Activated T-cell treated with anti-CD3 and anti-CD28 coated beads, Interleukin-2, amount 50 U/mL, for 4 hours (primary cell): ENCODE measurements at places on chromosomes 2 and 18.

DNA sequence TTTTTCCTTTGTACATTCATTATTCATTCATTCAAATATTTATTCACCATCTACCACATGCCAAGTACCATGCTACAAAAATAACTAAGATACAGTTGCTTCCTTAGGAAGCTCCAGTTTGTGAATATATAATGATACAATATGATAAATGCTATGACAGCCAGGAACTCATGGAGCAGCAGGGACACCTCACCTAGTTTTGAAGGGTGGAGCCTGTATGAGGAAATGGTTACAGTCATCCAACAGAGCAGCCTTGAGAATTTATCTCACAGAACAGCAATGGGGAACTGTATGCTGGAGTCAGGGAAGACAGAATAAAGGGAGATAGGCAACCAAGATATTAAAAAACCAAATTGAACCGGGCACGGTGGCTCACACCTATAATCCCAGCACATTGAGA lies 124.0 kb downstream of the OSBPL1A start:
- DNase-seq = no peak

GRCh38 chr18:28048612-28049011 lies 128.3 kb downstream of the CDH2 start:
- no peak for DNase-seq

DNA sequence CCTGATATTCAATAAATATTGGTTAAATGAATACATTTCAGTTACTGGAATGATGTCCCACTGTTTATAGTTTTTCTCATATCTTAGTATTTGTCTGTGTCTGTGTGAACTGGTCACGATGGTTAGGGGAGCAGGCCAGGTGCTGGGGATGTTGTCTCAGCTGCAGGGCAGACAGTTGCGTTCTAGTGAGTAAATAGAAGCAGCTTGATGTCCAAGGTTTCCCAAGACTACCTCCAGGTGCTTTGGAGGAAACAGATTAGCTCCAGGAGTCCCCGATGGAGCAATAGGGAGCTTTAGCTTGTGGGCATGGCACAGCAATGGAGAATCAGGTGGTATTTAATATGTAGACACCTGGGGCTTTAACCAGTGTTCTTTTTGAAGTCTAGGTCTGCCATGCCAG lies 75.5 kb downstream of the GULP1 start:
- no peak for DNase-seq

GRCh38 chr2:206980413-206980812 lies 41.1 kb downstream of the CPO start:
- no peak for DNase-seq

GRCh38 chr2:190569994-190570755 lies 35.7 kb upstream of the NEMP2 start:
- no peak for DNase-seq

DNA sequence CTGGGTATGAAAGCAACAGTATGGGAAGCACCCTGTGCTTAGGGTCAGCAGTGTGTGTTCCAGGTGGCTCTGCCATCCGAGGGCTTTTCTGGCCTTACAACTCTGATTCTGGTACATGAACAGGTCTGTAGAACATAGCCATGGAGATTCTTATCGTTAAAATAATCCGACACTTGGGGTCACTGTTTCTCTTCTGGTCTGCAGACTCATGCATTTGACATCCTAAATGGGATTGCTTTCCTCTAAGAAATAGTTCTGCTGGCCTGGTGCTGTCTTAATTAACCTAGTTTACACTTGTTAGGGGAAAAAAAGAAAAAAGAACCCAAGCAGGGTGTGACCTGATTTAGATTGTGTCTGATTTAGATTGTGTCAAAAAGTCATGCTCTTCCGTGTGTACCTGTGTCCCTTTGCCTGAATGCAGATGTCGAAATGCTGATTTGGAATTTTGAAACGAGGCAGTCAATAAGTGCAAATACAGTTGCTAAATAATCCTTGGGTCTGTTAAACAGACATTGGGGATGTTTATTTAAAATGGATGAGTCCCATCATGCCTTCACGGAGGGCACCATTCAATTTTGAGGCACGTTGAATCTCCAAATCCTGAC lies 59.6 kb downstream of the TRPM8 start:
- DNase-seq = no peak

- DNase-seq = no peak
Measured at GRCh38 chr18:36328385-36328858, 30.9 kb downstream of the FHOD3 start.

GRCh38 chr18:9688036-9688741 lies 19.9 kb upstream of the RAB31 start:
- DNase-seq = no peak

GRCh38 chr2:105129722-105130232 lies 91.9 kb downstream of the MRPS9 start:
- DNase-seq = no peak

- DNase-seq = no peak
Measured at GRCh38 chr18:44918142-44918476, 237.4 kb downstream of the SETBP1 start.

DNA sequence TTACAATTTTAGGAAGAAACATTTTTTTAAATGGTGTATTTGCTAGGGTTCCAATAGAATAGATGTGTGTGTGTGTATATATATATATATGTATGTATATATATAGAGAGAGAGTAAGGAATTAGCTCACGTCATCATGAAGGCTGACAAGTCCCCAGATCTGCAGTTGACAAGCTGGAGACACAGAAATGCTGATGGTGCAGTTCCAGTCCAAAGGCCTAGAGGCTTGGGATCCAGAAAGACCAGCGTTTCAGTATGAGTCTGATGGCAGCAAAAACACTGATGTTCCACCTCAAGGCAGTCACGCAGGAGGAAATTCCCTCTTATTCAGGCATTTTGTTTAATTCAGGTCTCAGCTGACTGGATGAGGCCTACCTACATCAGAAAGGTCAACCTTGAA lies 386.8 kb downstream of the PTH2R start:
- no peak for DNase-seq

DNA sequence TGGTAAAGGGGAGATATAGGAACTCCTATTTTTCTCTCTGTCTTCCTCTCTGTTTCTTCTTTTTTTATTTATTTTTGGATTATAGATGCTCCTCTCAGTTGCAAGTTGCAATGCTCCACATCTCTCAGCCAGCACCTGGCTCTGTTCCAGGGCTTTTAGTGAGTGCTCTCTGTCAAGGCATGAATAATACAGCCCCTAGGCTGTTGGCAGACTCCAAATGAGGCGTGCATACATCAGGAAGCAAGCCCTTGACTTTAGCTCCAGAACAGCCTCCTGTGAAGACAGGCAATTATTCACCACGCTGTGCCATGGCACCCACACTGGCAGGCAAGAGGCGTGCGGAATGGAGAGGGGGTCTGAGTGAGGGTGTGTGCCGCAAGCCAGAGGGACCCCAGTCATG lies 228.1 kb upstream of the PXDN start:
- no peak for DNase-seq

- no peak for DNase-seq
Measured at GRCh38 chr2:144708626-144709025, 188.7 kb upstream of the ZEB2 start.

DNA sequence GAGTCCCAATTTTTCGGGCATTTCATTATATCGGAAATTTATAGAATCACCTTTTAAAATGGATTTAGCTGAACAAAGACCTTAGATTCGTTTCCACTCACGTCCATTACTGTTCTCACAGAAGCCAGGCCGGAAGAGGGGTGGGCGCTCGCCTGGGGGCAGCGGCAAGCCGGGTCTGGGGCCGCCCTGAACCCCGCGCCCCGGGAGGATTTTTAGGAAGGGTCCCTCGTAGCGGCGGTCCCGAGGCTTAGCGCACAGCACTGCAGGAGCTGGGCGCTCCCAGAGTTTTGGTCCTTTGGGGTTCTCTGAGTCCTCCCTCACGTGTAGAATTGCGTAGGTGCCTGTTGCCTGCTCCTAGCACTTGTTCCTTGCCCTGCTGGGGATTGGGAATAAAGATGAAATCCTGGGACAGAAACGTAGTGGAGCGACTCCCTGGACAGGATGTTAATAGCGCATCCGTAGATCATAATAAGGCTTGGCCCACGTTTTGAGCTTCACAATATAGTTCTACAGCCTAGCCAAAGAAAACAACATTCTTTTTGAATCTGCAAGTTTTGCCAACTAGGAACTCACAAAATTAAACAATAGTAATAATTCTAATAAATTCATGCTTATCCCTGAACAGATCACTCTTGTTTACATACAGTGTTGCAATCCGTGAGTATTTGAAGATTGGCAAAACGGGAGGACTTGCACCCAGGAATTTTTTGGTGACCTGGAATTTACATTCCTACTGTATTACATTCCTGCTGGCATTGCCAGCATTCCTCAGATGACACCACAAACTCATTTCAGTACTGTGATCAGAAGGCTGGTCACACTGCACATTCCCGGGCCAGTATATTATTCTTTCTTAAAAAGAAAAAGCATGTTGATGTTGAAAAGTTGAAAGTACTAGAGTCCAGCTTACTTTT lies 875 bp downstream of the C18orf63 start:
- no peak for DNase-seq

DNA sequence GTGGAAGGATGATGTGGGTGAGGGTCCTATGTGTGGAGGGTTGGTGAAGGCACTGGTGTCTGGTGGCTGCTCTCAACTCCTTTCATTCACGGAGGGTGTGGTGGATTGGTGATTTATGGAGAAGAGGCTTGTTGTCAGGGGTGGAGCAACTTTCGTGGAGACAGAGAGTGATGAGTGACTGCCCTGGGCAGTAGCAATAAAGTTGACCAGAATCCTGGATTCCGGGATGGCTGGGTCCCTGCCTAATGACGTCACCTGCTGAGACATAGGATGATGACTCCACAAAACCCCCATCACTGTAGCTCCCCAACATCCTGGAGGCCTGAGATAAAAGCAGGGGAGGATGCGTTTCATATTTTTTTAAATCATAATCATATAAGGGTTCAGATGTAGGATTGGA lies 193.0 kb downstream of the ACKR3 start:
- DNase-seq = no peak

- DNase-seq = no peak
Measured at GRCh38 chr2:55861733-55862132, 61.8 kb downstream of the EFEMP1 start.

GRCh38 chr18:74595431-74595830 lies 2.2 kb upstream of the ZNF407 start:
- no peak for DNase-seq

- DNase-seq = no peak
Measured at GRCh38 chr2:1461507-1462390, 48.5 kb downstream of the TPO start.

- no peak for DNase-seq
Measured at GRCh38 chr18:45567123-45567522, 48.2 kb upstream of the SLC14A2 start.

GRCh38 chr2:201633661-201634249 lies 9.5 kb downstream of the TMEM237 start:
- DNase-seq = no peak

DNA sequence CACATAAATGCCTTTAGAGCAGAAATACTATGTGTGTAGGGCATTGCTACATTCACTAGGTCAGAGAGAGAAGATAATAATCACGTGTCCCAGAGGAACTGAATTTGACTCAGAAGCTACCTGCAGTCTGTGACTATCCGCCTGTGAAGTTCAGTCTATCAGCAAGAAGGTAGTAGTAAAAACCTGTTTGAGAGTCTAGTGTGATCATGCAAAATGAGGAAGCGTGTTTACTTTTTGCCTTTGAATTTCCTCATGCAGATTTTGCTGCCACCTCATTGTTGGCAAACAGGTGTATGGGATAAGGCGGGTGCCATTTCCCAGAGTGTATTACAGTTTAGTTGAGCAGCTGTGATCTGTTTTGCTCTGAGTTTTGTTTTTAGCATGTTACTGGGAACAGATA lies 403.9 kb upstream of the FANCL start:
- DNase-seq = no peak

DNA sequence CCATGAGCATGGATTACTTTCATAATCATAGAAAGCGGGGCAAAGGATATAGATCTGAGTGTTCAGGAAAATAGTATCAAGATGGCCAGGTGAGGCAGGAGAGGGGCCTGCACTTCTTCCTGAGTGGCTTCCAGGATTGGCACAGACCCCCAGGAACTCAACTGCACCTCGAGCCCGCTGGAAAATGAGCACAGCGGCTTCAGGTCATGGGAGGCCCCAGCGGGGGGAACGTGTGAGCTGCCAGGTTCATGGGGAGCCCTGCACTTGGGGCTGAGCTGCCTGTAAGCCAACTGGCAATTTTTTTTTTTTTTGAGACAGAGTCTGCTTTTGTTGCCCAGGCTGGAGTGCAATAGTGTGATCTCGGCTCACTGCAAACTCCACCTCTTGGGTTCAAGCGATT lies 81.5 kb upstream of the ODC1 start:
- DNase-seq = no peak

DNA sequence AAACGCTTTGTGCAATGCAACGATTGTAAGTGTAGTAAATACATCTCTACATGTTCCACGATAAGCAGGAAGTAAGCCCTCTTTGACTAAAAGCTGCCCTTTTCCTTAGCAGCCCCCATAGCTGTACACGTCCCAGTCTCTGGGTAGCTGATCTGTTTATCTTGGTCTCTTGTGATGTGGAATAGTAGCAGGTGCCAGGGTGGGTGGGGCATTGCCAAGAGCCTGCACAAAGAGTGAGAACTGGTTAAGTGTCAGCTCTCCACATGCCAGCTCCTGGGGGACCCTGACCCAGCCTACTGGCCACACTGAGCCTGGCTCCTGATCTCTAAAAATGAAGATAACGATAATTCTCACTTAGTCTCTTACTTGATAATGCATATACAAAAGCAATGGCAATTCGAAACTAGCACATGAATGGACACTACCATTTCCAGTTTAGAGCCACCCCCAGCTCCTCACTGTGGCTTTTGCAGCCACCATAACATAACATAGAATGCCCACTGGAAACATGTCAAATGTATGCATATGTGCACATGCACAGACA lies 92.3 kb downstream of the MYT1L start:
- no peak for DNase-seq

- peak; percentile 9 for DNase-seq
Measured at GRCh38 chr2:196101325-196101991, 32.8 kb upstream of the DNAH7 start.

GRCh38 chr18:23825978-23826405 lies 136.7 kb downstream of the LAMA3 start:
- no peak for DNase-seq

DNA sequence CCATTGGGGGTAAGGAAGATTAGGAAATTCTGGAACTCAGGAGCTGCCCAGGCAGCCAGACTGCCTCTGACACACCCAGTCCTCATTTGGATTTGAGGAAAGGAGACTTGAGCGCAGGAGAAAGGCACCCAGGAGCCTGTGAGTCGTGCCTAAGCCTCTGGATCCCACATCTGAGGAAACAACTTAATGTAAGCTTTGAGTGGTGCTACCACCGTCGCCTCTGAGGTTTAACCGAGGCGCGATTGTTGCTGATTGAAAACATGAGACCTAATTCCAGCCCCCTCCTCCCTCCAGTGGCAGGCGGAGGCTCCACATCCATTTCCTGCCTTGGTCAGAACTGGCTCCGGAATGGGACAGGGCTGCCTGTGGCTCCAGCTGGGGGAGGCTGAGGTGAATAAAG lies 176.7 kb upstream of the PKDCC start:
- DNase-seq = no peak

DNA sequence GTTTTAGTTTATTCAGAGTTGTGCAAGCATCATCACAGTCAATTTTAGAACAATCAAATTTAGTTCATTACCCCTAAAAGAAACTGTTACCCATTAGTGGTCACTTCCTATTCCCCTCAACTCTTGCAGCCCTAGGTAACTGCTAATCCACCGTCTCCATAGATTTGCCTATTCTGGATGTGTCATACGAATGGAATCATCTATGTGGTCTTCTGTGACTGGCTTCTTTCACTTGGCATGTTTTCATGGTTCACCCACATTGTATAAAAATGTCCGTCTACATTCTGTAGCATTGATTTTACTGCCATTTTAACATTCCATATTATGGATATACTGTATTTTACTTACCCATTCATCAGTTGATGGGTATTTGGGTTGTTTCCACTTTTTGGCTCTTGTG lies 5.3 kb upstream of the CEP68 start:
- DNase-seq = no peak
